ENCODE measurements at places on chromosomes 3 and 15. TPM values are rescaled to one million over a fixed set of nuclear protein-coding genes. Genes with fewer than 3 reads are reported as not detected.

DNA sequence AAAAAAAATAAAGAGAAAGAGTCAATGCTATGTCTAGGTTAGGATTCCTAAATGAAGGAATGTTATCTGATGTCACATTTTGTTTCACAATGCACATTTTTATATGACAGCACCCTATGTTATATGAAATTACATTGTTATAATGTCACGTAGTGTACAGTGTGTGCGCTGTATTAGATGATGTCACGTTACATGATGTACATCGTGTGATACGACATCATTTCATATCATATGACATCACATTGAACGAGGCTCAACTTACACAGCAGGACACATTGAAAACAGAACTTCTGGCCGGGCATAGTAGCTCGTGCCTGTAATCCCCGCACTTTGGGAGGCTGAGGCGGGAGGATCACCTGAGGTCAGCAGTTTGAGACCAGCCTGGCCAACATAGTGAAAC, 150.0 kb downstream of the OCA2 start:
- H3K36me3 ChIP-seq: no peaks in the 10 kb centered on the region
- no peak overlapping the region for H3K27ac ChIP-seq
- H3K27me3 ChIP-seq: no peaks in the 10 kb centered on the region
- H3K4me3 ChIP-seq: no peak overlapping the region
- no peak for DNase-seq
- H3K4me1 ChIP-seq: no peaks in the 10 kb centered on the region

- H3K4me3 ChIP-seq: no peak overlapping the region
- H3K27me3 ChIP-seq: no peaks in the 10 kb centered on the region
- H3K4me1 ChIP-seq: no peaks in the 10 kb centered on the region
- peaks cover 37% of the 10 kb centered on the region for H3K36me3 ChIP-seq
Measured at GRCh38 chr3:53813876-53814275, 32.3 kb downstream of the CHDH start.

- H3K36me3 ChIP-seq: peaks cover 42% of the 10 kb centered on the region
- no peak overlapping the region for H3K27ac ChIP-seq
Measured at GRCh38 chr3:57569859-57570450, 13.9 kb downstream of the PDE12 start.

DNA sequence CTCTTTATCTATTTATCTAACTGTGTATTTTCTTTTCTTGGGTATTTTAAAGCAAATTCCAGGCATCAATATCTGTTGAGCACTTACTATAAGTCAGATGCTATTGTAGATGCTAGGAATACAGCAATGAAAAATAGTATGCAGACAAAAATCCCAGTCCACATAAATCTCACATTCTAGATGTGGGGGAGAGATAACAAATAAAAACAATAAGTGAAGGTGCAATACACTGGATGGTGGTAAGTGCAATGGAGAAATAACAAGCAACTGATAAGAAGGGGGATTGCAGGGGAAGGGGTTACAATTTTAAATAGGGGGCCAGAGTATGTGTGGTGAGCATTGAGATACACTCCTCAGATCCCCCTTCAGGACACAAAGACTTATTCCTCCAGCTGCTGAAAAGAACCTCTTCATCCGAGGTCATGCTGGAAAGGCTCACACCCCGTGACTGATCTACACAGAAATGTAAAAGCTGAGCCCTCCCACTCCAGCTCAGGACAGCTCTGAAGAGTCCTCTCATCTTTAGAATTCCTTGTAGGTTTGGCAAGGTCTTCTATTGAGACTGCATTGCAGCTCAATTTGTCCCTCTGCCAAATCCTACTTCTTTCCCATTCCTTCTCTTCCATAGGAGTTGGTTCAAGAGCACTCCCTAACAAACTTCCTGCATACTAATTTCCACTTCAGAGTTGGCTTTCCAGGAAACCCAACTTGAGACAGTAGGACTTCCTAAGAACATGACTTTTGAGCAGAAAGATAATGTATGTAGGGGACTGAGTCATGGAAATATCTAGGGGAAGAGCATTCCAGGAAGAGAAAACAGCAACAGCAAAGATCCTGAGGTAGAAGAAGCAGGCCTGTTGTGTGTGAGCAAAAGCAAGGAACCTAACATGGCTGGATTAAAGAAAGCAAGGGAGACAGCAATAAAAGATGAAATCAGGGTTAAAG, 8.1 kb upstream of the SCG3 start:
- H3K27ac ChIP-seq: no peak overlapping the region
- H3K4me3 ChIP-seq: no peak overlapping the region
- H3K4me1 ChIP-seq: no peaks in the 10 kb centered on the region
- peaks cover 70% of the 10 kb centered on the region for H3K27me3 ChIP-seq
- DNase-seq: no peak
- no peaks in the 10 kb centered on the region for H3K36me3 ChIP-seq

- H3K4me3 ChIP-seq: no peak overlapping the region
- peaks cover 36% of the 10 kb centered on the region for H3K4me1 ChIP-seq
- H3K36me3 ChIP-seq: peaks cover 28% of the 10 kb centered on the region
- H3K27ac ChIP-seq: no peak overlapping the region
Measured at GRCh38 chr15:58594898-58595297, 154.6 kb downstream of the ADAM10 start.

- H3K27ac ChIP-seq: no peak overlapping the region
- no peak for DNase-seq
- H3K4me1 ChIP-seq: peaks cover 34% of the 10 kb centered on the region
- H3K36me3 ChIP-seq: no peaks in the 10 kb centered on the region
Measured at GRCh38 chr3:14957153-14957552, 9.8 kb downstream of the NR2C2 start.

DNA sequence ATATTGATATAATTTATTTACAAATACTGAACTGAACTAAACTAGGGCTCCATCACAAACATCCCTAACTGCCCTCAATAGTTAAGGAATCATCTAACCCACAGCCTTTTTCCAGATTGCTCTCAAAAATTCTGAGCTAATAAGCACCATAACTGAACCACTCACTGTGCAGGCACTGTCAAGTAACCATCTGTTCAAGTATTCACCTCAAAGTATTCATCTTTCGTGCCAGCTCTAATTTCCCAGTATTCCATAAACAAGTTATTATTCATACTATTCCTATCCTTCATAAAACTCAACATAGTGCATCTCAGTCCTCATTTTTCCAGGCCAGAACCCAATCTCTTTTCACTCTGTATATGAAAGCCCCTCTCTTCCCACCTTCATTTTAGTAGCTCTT, 41.1 kb downstream of the THBS1 start:
- DNase-seq: no peak
- no peaks in the 10 kb centered on the region for H3K36me3 ChIP-seq
- H3K4me3 ChIP-seq: no peak overlapping the region
- peaks cover 14% of the 10 kb centered on the region for H3K4me1 ChIP-seq

GRCh38 chr3:114144909-114145688, 33.8 kb downstream of the DRD3 start:
- no peak overlapping the region for H3K27ac ChIP-seq
- peaks cover 29% of the 10 kb centered on the region for H3K27me3 ChIP-seq
- H3K36me3 ChIP-seq: no peaks in the 10 kb centered on the region
- no peak for DNase-seq
- H3K4me1 ChIP-seq: no peaks in the 10 kb centered on the region

- no peaks in the 10 kb centered on the region for H3K4me1 ChIP-seq
- H3K36me3 ChIP-seq: no peaks in the 10 kb centered on the region
- no peaks in the 10 kb centered on the region for H3K27me3 ChIP-seq
- no peak overlapping the region for H3K27ac ChIP-seq
- DNase-seq: no peak
Measured at GRCh38 chr15:65631503-65631902, 9.8 kb downstream of the SLC24A1 start.

GRCh38 chr3:150451329-150452048, 43.4 kb downstream of the TSC22D2 start:
- H3K27me3 ChIP-seq: no peaks in the 10 kb centered on the region
- no peak overlapping the region for H3K27ac ChIP-seq
- H3K4me1 ChIP-seq: peaks cover 34% of the 10 kb centered on the region
- H3K36me3 ChIP-seq: peaks cover 5% of the 10 kb centered on the region
- H3K4me3 ChIP-seq: no peak overlapping the region

GRCh38 chr3:50015918-50016317, 72.8 kb upstream of the RBM5 start:
- H3K27me3 ChIP-seq: no peaks in the 10 kb centered on the region
- H3K36me3 ChIP-seq: peaks cover 6% of the 10 kb centered on the region
- no peaks in the 10 kb centered on the region for H3K4me1 ChIP-seq
- DNase-seq: no peak
- H3K4me3 ChIP-seq: no peak overlapping the region

GRCh38 chr15:91465696-91466095, 365.6 kb downstream of the SV2B start:
- no peaks in the 10 kb centered on the region for H3K27me3 ChIP-seq
- H3K4me1 ChIP-seq: peaks cover 18% of the 10 kb centered on the region
- H3K4me3 ChIP-seq: no peak overlapping the region
- no peaks in the 10 kb centered on the region for H3K36me3 ChIP-seq
- no peak for DNase-seq
- H3K27ac ChIP-seq: no peak overlapping the region

DNA sequence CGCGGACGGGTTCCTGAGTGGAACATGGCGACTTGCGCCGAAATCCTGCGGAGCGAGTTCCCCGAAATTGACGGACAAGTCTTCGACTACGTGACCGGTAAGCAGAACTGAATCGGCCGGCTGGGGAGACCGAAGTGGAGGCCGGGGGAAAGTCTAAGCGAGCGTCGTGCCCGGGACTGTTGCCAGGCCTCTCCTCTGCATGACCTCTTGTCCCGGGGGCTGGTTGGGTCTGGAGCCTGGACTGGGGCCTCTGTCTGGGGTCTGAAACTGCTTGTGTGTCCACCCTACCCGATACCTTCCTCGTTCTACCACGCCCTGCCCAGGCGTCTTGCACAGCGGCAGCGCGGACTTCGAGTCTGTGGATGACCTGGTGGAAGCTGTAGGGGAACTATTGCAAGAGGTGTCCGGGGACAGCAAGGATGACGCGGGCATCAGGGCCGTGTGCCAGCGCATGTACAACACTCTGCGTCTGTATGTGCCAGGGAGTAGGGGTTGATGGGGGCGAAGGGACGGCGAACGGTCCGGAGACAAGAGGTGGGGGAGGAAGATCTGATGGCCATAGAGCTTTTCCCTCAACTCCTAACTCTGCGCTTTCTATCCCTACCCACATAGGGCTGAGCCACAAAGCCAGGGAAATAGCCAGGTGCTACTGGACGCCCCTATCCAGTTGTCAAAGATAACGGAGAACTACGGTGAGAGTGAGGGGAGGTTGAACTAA, at the start of gene ABCF3:
Gene ABCF3 (plus strand): TSS at position 16 of the 718 bp plus-strand sequence. CDS start 9 bp downstream, at position 25.
- H3K4me3 ChIP-seq: peak within 1 kb of the TSS; percentile 100
- no peaks in the 10 kb centered on the region for H3K27me3 ChIP-seq
- DNase-seq: no peak
- peak within 1 kb of the TSS; percentile 96 for H3K27ac ChIP-seq
- H3K36me3 ChIP-seq: peaks cover 68% of the 10 kb centered on the region

GRCh38 chr3:68256635-68257223, 602.3 kb upstream of the SUCLG2 start:
- H3K27me3 ChIP-seq: no peaks in the 10 kb centered on the region
- H3K36me3 ChIP-seq: no peaks in the 10 kb centered on the region

- peaks cover 24% of the 10 kb centered on the region for H3K4me1 ChIP-seq
- no peak overlapping the region for H3K4me3 ChIP-seq
- H3K27me3 ChIP-seq: no peaks in the 10 kb centered on the region
- H3K36me3 ChIP-seq: no peaks in the 10 kb centered on the region
- DNase-seq: no peak
- no peak overlapping the region for H3K27ac ChIP-seq
Measured at GRCh38 chr3:109553591-109554371, 216.4 kb upstream of the DPPA4 start.

DNA sequence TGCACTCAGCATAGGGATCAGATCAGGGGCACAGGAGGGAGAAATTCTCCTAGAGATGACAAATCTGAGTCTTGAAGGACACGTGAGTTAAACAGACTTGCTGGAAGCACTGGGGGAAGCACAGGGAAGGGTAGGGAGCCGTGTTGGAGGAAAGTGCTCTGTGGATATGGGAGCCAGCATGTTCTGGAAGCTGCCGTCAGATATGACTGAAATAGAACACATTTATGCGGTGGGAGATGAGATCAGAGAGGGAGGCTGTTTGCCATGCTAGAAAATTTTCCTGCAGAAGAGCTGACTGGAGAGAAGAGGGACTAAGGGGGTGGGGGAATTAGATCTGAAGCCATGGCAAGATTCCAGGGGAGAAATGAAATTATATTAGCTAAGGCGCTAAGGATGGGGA, 1.8 kb downstream of the TAMM41 start:
- H3K4me1 ChIP-seq: peaks cover 12% of the 10 kb centered on the region
- DNase-seq: no peak
- peaks cover 21% of the 10 kb centered on the region for H3K36me3 ChIP-seq
- H3K27ac ChIP-seq: peak overlapping the region; percentile 70

DNA sequence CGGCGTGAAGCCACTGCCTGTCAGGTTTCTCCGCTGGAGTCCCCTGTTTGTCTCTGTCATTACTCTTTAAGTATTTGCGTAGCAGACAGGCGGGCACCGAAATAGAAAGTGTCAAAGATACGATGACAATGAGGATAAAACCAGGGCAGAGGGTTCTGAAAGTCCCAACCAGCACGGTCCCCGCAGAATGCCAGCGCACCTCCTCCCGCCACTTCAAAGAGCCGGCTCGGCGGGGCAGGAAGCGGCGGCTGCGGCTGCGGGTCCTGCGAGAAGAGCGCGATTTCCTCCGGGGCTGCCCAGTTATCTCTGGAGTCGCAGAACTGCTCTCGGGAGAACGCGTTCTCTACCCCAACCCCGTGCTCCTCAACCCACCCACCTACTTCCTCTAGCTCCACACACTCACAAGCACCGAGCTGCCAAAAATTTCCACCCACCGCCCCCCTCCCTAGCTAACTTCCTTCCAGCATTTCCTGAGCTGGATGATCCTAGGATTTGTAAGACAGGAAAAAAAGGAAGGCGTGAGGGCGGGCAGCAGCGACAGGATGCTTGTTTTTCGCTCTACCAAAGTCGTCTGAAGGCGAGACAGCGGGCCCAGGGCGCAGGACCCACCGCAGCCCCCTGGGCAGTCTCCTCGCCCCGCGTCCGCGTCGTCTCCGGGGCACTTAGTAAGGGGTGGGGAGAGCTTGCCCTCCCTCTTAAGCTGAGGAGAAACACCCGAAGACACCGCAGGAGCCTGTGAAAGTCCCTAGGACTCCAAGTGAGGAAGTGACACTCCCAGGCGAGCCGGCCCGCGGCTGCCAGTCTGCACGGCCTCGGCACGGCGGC, at the start of gene ARHGAP31:
Gene ARHGAP31 (plus strand): TSS at position 513 of the 825 bp plus-strand sequence. CDS start 522 bp downstream, outside the sequence.
- H3K4me1 ChIP-seq: peaks cover 15% of the 10 kb centered on the region
- H3K27me3 ChIP-seq: peaks cover 27% of the 10 kb centered on the region
- H3K27ac ChIP-seq: no peak within 1 kb of the TSS
- H3K36me3 ChIP-seq: peaks cover 18% of the 10 kb centered on the region

DNA sequence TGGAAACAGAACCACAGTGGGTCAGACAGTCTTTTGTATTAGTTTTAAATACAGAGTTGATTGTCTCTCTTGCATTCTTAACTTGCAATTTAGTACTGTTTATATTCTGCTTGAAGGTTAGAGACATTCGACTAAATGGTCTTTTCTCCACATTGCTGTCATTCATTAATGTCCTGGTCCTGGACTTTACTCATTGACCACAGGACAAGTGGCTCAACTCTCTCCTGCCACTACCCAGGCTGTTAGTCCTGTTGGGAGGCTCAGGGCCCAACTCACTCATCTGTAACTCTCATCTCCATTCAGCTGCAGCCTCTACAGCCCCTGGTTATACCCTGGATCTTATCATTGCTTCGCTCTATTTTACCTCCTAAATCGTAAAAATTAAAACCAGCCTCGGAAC, 427.4 kb downstream of the LPP start:
- H3K4me1 ChIP-seq: no peaks in the 10 kb centered on the region
- DNase-seq: no peak

GRCh38 chr3:179953993-179954870, 82.5 kb downstream of the PEX5L start:
- H3K27ac ChIP-seq: no peak overlapping the region
- H3K4me1 ChIP-seq: no peaks in the 10 kb centered on the region

Gene ESYT3
- total RNA-seq: 3.5 TPM

Gene CHRNB4
- total RNA-seq: not detected

Gene CCR5
- total RNA-seq: not detected

Gene SH3GL3
- 0.24 TPM for total RNA-seq

Gene HTR3E
- total RNA-seq: not detected

Gene CSPG5
- 6.1 TPM for total RNA-seq

Gene FANCD2OS
- total RNA-seq: not detected

Gene GABRR3
- total RNA-seq: not detected

Gene GPR160
- 53.8 TPM for total RNA-seq
